ENCODE measurements at places on chromosomes 6 and 20. TPM values are rescaled to one million over a fixed set of nuclear protein-coding genes. Genes with fewer than 3 reads are reported as not detected.

TCEA2 gene
- total RNA-seq: 94.5 TPM

DNA sequence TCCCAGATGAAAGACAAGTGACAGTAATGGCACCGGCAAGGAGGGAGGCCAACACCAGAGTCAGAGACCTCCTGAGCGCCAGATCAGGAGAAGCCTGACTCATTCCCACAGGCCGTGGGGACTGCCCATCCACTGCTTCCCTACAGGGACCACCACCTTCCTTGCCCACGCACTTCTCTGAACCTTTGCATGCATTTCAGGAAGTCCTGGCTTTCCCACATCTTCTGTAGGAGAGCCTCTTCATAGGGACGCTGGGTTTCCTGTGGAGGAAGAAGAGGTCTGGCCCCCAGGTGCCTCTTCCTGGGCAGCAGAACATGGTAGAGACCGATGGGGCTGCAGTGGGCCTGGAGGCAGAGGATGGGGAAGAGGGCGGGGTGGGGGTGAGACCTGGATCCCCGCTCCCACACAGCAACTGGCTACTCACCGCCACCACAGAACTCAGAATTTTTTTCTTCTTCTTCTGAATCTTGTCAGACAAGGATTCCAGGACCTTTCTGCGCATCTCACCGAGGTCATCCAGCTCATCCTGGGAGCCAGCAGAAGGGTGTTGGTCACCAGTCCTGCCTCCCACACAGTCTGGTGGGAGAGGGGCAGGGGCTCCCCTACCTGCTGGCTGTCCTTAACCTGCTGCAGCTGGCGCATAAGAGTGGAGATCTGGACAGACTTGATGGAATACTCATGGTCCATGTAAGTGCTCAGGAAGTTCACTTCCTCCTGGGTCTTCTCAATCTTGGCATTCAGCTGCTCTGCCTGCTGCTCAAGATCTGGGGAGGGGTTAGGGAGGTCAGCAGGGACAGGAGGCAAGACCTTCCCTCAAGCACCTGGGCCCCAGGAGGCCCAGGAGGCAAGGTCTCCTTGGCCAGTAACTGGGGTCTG lies 13.7 kb downstream of the C20orf96 start:
- H3K36me3 ChIP-seq: no peaks in the 10 kb centered on the region
- peak; percentile 11 for DNase-seq
- no peak overlapping the region for H3K4me3 ChIP-seq
- H3K4me1 ChIP-seq: no peaks in the 10 kb centered on the region
- H3K27ac ChIP-seq: no peak overlapping the region

- H3K36me3 ChIP-seq: no peaks in the 10 kb centered on the region
- no peaks in the 10 kb centered on the region for H3K27me3 ChIP-seq
- no peak overlapping the region for H3K27ac ChIP-seq
- no peaks in the 10 kb centered on the region for H3K4me1 ChIP-seq
Measured at GRCh38 chr6:18596531-18596835, 209.3 kb downstream of the RNF144B start.

GRCh38 chr6:21138336-21139069 lies 455.0 kb upstream of the SOX4 start:
- peaks cover 7% of the 10 kb centered on the region for H3K4me1 ChIP-seq
- H3K27ac ChIP-seq: no peak overlapping the region
- H3K27me3 ChIP-seq: no peaks in the 10 kb centered on the region
- H3K4me3 ChIP-seq: no peak overlapping the region

- no peaks in the 10 kb centered on the region for H3K36me3 ChIP-seq
- H3K4me3 ChIP-seq: no peak overlapping the region
- H3K4me1 ChIP-seq: no peaks in the 10 kb centered on the region
- no peaks in the 10 kb centered on the region for H3K27me3 ChIP-seq
- no peak for DNase-seq
Measured at GRCh38 chr20:7470912-7471311, 469.3 kb downstream of the HAO1 start.

- DNase-seq: no peak
- H3K4me3 ChIP-seq: no peak overlapping the region
- no peaks in the 10 kb centered on the region for H3K27me3 ChIP-seq
- H3K27ac ChIP-seq: no peak overlapping the region
Measured at GRCh38 chr6:157049133-157049532, 272.0 kb downstream of the ARID1B start.

DNA sequence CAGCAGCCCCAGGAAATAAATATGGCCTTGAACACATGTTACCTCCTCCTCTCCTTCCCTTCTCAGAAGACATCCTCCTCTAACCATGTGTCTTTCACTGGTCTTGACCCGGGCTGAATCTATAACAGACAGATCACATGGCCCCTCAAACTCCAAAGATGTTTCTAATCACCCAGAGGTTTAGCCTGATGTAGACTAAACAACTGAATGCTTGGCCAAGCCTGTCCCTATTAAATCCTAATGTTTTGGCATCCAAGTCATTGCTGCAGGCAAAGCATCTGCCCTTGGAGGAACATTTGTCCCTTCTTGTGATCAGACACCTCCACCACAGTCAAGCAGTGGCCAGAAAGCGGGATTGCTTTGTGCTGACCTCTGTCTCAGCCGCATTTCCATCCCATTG lies 65.5 kb downstream of the ANKRD60 start:
- no peaks in the 10 kb centered on the region for H3K4me1 ChIP-seq
- H3K4me3 ChIP-seq: no peak overlapping the region
- H3K27ac ChIP-seq: no peak overlapping the region
- H3K36me3 ChIP-seq: no peaks in the 10 kb centered on the region
- DNase-seq: no peak
- H3K27me3 ChIP-seq: no peaks in the 10 kb centered on the region

DNA sequence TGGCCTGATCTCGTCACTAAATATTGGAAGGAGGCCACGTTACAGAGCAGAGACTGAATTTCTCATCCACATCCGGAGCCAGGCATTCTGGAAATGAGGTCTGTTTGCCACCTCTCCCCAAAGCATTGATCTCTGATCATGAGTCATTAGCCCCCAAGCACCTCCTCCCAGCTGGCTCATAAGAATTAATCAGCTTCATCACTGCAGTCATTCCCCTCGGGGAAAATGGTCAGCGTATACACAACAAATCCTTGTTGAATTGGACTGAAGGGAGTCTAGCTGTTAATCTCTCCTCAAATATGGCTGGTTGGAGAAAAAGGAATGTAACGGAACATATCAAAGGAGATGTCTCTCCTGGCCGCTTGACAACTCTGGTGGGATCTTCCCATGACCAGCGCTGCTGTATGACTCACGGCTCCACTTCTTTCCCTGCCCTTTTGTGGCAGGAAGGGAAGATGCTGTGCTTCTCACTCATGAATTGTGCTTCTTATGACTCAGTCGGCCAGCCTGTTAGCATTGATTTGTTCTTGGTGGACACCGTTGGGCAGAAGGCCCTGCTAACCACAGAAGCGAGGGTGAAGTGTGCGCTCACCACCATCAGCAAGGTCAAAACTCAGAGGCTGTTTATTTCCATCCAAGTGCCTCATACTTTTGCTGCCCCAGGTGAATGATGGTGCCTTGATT lies 76.7 kb downstream of the RNF182 start:
- H3K4me3 ChIP-seq: no peak overlapping the region
- H3K36me3 ChIP-seq: no peaks in the 10 kb centered on the region
- H3K27ac ChIP-seq: no peak overlapping the region
- no peaks in the 10 kb centered on the region for H3K27me3 ChIP-seq
- DNase-seq: no peak

- no peak for DNase-seq
- no peak overlapping the region for H3K4me3 ChIP-seq
- no peaks in the 10 kb centered on the region for H3K27me3 ChIP-seq
- H3K27ac ChIP-seq: no peak overlapping the region
- no peaks in the 10 kb centered on the region for H3K36me3 ChIP-seq
Measured at GRCh38 chr6:163188746-163189145, 225.8 kb upstream of the QKI start.

DNA sequence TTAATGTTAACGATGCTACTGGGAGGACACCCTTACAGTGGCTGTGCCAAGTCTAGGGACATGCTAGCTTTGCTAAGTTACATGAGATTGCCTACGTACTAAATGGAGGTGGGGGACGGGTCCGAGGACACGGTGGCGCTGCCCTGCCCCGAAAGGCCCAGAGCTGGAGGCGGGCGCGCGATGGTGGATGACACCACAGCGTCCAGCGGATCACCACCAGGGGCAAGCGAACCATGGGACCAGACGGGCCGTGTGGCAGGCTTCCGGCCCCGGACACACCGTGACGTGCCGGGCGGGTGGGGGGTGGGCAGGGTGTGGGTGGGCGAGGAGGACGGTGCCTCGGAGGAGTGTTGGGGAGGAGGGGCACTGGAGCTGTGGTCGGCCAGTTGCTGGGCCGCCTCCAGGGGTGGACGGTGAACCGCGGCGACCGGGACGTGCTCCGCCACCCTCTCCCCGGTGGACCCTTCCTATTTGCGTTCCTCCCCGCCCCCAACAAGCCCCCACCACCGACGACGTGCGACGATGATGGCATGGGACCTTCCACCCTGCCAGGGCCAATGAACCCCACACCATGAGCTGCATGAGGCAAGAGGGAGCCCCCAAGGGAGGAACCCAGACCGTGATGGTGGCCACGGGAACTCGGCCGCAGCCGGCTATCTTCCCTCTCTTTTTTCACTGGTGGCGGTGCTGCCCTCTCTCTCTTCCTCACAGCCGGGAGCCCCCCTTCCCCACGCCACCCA lies 773.3 kb upstream of the DEFB115 start:
- H3K27ac ChIP-seq: no peak overlapping the region
- H3K4me3 ChIP-seq: no peak overlapping the region

- peak overlapping the region; percentile 97 for H3K27ac ChIP-seq
- H3K27me3 ChIP-seq: no peaks in the 10 kb centered on the region
- no peak for DNase-seq
- H3K4me3 ChIP-seq: peak overlapping the region; percentile 86
- H3K36me3 ChIP-seq: no peaks in the 10 kb centered on the region
Measured at GRCh38 chr20:50930139-50930975, 880 bp downstream of the ADNP start.

DNA sequence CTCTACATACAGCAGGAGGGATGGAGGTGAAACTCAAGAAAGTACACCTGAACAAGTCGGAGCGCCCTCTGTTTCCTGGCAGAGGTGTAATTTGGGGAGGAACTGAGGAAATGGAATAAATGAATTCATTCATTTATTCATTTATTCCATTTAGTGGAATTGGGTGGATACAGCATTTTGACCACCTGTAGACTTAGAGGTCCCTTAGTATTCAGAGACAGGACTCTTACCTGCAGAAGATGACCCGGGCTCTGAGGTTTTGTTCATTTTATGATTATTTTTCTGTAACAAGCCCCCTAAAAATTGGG lies 9.1 kb downstream of the TRIM31 start:
- H3K36me3 ChIP-seq: no peaks in the 10 kb centered on the region
- no peak for DNase-seq
- H3K4me1 ChIP-seq: peaks cover 19% of the 10 kb centered on the region
- H3K27ac ChIP-seq: peak overlapping the region; percentile 31
- H3K27me3 ChIP-seq: no peaks in the 10 kb centered on the region
- H3K4me3 ChIP-seq: peak overlapping the region; percentile 64

DNA sequence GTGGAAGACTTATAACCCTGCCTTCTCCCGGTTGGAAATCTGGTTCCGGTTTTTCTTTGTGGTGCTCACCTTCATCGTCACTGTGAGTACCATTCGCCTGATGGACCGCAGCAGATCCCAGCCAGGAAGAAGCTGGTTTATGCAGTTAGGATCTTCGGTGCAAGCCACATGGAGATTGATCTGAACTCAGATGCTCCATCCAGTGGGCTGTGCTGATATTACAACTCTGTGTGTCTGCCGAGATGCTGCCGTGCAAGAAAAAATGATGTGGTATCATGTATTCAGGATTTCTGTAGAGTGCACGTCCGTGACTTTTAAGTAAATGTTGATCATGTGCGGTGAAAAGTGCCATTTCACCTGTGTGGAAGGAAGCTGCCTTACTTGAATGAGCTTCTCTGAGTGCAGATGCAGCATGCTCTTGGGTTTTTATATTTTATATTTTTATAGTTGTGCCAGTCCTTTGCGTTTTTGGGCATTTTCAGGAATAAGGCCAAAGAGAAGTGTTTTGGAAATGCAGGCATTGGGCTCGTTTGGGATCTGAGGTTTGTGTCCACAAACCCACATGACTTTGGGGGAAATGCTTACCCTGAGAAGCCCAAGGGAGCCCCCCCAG lies 39.2 kb downstream of the DYNLT1 start:
- peak; percentile 82 for DNase-seq
- no peak overlapping the region for H3K4me3 ChIP-seq
